Stimulated activated CD4-positive, alpha-beta T cell treated with anti-CD3 and anti-CD28 coated beads, Interleukin-1b, Interleukin-23, amount 100 ng/mL, for 1 hour (primary cell): ENCODE measurements at places on chromosomes 3 and 15.

- DNase-seq, result no peak
Observed at GRCh38 chr3:143648218-143648617, 200.1 kb downstream of the SLC9A9 start.

GRCh38 chr3:44039006-44039405 lies 202.7 kb upstream of the TOPAZ1 start:
- no peak for DNase-seq

- DNase-seq, result no peak
Observed at GRCh38 chr15:74403588-74403919, 30.2 kb downstream of the SEMA7A start.

DNA sequence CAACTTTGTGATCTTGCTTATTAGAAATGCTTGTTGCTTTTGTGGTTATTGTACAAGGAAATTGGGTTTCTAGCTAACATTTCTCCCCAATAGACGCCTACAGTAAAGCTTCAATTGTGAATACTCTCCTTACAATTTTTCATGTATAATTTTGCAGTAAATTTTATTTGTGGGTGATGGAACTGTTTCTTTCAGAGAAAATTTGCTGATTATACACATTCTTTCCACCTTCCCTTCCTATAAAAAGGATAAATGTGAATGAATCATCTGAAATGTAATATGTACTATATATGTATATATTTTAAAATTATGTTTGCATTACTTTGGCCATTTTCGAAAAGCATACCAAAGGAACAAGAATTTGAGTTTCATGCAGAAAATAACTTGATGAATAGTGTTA lies 162.7 kb upstream of the CRBN start:
- DNase-seq, result no peak

GRCh38 chr3:87977765-87978164 lies 81.0 kb downstream of the CGGBP1 start:
- no peak for DNase-seq

DNA sequence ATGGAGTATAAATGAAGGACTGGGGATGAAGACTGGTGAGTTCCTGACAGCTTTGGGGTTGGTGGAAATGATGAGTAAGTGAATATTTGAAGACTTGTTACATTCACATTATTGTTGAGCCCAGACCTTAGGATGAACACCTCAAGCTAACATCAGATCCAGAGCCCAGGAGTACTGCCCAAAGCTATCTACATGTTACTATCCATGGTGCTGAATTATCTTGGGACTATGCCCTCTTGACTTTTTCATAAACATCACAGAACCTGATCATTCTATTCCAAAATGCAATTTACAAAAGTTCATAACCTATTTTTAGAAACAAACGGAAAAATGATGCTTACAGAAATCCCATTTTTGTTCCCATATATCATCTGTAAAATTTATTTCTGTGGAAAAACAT lies 613.3 kb downstream of the TUSC7 start:
- DNase-seq, result no peak

GRCh38 chr3:86481031-86481430 lies 509.9 kb downstream of the VGLL3 start:
- no peak for DNase-seq

DNA sequence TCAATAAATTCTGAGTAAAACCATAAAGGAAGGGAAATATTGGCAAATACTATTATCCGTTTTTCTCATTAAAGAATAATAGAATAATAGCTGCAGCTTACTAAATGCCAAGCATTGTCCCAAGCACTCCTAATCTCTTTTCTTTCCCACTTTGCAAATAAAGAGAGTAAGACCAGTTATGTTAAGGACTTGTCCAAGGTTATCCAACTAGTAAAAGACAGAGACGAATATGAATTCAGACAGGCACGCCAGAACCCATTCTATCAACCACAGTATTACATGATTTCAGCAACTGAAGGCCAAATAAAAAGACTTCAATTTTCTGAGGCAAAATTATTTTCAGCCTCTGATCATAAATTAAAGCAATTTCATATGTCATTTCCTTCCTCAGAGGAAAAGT lies 235.5 kb downstream of the STAG1 start:
- no peak for DNase-seq

DNA sequence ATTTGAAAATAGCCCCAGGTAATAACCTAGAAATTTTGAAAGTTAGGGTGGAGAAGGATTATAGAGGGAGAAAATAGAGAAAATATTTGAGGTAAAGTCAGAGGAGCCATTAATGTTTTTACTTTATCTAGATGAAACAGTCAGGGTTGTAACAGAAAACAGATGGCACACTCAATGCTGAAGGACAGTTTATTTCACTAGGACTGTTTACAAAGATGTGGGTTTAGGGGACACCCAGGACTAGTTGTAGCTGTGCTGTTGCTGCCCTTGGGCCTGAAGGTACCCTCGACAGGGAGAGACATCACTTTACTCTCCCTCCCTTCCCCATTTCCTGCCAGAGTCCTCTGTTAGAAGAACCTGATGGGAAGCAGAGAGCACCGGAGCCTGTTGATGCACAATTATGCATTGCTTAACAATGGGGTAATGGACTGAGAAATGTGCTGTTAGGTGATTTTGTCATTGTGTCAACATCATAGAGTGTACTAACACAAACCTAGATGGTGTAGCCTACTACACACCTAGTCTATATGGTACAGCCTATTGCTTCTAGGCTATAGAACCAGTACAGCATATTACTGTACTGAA lies 103.8 kb downstream of the GALK2 start:
- no peak for DNase-seq

GRCh38 chr3:143236226-143236964 lies 116.8 kb downstream of the CHST2 start:
- DNase-seq, result no peak
